B cell (primary cell): ENCODE measurements at places on chromosomes 6 and 20. TPM values are rescaled to one million over a fixed set of nuclear protein-coding genes. Genes with fewer than 3 reads are reported as not detected.

BFSP1 gene
- total RNA-seq, result not detected in 2 replicates

DNA sequence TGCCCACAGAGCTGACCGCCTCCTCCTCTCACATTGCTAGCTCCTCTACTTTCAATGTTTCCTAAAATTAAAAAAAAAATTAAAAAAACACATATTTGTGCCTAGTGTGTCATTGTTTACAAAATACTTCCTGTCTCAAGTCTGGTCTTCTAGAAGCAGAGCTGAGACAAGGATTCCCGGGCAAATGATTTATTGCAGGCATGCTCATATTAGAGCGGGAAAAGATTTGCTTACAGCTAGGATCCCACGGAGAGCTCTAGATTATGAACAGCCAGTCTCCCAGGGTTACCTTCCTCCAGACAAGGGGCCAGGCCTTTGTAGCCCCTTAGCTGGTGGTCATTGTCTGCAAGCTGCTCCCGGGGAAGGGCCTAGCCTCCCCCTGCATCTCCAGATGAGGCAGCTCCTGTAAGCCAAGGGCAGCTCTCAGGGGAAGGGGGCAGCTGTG is 9.4 kb downstream of the PACSIN1 start:
- no peak for DNase-seq

GRCh38 chr6:82607998-82608725 is 244.5 kb downstream of the TPBG start:
- no peak for DNase-seq

DNA sequence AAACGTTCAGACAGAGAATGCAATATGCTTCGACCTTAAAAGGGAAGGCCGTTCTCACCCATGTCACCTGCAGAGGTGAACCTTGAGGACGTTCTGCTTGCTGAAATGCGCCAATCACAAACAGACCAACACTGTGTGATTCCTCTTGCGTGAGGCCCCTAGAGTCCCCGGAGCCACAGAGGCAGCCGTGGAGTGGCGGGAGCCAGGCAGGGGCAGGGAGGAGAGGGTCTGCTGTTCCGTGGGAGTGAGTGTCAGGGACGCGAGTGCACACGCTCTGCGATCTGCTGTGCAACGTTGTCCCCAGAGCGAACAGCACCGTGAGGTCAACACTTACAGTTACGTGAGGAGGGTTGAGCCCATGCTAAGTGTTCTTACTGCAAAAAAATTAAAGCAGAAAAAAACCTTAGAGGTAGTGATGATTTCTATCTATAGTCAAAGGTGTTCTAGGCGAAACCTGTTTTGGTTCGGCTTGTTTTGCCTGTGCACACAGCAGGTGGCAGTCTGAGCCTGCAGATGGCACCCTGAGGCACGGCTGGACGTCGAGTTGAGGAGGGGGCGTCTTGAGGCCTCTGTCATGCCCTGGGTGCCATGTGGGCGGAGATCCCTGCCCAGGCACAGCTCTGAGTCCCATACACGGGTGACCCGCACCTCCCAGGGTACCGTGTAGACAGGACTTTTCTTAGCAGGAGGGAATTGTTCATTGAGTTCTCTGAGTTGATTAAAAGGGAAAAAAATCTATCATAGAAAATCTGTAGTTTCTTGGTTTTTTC is 71.7 kb upstream of the FRMD1 start:
- DNase-seq, result no peak

GRCh38 chr6:36319436-36319762 is 17.3 kb downstream of the BNIP5 start:
- no peak for DNase-seq

LTB gene
- 473 and 488 TPM in 2 replicates for total RNA-seq

DNA sequence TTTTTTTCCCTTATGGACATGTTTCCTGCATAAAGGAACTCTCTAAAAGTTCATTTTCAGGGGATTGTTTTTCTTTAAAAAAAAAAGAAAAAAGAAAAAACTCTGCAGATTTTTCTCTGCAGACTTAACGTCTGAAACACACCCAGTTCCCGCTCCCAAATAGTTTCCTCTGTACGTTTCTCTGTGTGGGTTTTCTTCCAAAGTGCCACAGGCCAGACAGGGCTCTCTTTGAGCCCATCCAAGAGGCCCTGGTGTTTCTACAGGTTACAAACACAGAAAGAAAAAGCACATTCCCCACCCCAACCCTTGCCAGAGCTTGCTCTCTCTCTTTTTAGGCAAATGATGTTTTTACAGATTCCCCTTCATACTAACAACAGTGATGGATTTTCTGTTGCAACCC is 258.6 kb downstream of the FNDC1 start:
- no peak for DNase-seq

CRISP3 gene
- not detected in 2 replicates for total RNA-seq

HLA-B gene
- total RNA-seq, result 3,910 and 4,028 TPM in 2 replicates

DNA sequence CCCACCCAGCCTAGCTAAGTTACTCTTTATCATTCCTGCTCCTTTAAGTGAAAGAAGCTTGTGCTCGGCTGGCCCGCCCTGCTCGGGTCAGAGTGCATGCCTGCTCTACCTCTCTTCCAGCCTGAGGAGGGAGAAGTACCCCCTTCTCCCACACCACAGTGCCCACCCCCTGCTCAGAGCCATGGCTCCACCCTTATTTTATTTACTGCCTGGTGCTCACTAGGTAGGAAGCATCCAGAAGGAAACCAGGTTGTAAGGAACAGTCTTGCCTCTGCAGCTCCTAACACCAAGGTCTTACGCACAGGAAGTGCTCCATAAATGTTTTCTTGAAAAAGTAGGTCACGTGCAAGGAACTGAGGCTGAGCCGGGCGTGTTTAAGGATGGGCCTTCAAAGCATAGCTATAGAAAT is 105.7 kb upstream of the SNX9 start:
- DNase-seq, result no peak

DNA sequence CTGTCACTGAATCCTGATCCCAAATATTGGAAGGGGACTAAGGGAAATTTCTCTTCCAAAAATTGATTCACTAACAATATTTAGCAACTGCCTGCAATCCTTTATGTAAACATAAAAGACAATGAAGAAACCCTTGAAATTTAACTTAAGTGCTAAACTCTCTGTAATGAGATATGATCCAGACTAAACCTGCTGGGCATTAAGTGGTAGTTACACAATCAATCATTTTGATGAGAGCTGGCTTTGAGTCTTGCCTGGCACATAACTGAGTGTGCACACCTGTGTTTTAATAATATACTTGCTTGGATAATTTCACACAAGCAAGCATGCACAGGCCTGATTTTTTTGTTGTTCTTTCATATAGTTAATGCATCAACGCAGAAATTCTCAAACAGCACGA is 9.8 kb upstream of the ZFP64 start:
- DNase-seq, result no peak

DNA sequence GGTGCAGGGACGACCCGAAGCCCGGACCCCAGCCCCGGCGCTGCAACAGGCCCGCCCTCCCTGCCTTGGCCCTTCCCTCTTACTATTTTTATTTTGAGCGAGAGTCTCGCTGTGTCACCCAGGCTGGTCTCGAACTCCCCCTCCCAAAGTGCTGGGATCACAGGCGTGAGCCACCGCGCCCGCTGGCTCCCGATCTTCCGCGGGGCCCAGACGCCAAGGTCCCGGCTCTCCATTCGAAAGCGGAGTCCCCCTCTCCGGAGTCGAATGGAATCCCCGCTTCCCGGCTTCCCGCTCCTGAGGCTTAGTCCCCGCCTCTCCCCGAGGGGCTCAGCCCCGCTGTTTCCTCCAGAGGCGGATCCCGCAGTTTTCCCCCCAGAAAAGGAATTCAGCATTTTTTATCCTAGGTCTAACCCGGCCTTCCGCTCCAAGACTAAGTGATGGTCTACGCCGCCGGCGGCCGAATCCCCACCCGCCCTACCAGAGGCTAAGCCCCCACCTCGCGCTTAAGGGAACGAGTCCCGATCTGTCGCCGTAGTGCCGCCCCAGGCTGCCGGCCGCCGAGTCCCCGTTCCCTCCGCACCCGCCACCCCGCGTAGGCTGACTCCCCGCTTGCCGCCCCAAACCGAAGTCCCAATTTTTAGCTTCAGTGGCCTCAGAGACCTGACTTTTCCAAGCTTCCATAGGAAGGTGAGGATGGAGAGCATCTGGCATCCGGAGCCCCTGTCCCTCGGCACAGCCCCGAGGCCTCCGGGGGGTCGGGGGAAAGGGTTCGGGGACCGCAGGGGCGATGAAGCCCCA is 11.5 kb upstream of the TMC2 start:
- peak; percentile 61 for DNase-seq
